Activated CD8-positive, alpha-beta memory T cell treated with anti-CD3 and anti-CD28 coated beads for 4 hours (primary cell): ENCODE measurements at places on chromosomes 1 and 21.

GRCh38 chr1:228510803-228511413 lies 23.7 kb downstream of the RNF187 start:
- DNase-seq: no peak

- no peak for DNase-seq
These were observed 114.7 kb upstream of the WNT4 start for GRCh38 chr1:22257290-22258275.

GRCh38 chr1:34371829-34372532 lies 195.3 kb downstream of the C1orf94 start:
- no peak for DNase-seq

DNA sequence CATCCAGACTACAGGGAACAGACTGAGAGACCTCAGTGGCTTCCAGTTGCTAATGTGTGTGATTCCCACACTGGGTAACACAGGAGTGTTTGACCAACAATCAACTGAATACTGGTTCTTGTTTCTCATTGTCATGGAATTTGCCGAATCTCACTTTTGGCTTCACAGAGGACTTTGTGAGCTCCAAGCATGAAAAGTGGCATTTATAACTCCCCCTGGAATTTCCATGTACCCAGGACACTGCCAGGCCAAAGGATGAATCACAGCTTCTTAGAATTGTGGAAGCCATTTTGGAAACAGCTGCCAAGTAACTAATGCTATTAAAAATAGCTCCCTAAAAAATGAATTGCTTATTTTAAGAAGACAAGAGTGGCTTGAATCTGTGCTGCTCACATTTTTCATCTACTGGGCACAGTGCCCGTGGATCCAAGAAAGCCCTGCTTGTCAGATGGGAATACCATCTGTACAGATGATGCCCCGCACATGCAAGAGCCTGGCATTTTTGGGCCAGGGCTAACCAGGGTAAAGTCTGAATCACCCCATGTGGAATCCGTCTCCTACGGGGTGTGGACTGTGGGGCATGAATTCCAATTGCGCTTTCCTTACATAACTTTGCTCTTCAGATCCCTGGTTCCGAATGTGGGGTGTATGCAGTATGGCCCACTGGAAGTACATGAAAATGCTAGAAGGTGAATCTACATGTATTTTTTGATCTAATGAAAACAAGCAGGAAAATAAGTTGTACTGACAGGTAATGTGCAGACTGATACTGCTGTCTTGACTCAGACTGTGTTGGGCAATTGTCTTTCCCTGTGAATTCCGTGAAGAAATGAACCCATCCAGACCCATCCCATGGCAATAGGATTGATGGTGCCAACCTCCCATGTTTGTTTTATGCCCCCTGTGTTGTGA lies 487.3 kb downstream of the SIPA1L2 start:
- DNase-seq: no peak

DNA sequence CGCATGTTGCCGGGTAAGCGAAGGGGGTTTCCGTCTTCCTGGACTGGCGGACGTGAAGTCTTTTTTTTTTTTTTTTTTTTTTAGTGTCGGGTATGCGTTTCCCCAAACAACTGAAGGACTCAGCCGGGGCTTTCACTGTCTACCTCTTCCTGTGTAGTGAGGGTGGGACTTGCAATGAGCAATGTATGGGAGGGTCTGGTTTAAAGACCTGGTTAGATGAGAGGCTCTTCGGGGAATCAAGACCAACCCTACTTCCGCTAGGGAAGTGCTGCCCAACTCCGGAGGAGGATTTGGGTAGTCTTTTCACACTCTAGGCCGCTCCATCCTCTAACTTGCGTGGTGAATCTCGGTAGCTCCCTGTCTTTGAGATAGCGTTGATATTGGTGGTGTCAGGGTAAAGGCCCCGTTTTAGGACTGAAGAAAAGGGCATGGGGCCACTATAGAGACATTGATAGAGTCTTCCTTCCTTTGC lies 754 bp downstream of the PRRC2C start:
- peak; percentile 64 for DNase-seq

GRCh38 chr1:53345996-53346813 lies 18.3 kb upstream of the LRP8 start:
- no peak for DNase-seq

DNA sequence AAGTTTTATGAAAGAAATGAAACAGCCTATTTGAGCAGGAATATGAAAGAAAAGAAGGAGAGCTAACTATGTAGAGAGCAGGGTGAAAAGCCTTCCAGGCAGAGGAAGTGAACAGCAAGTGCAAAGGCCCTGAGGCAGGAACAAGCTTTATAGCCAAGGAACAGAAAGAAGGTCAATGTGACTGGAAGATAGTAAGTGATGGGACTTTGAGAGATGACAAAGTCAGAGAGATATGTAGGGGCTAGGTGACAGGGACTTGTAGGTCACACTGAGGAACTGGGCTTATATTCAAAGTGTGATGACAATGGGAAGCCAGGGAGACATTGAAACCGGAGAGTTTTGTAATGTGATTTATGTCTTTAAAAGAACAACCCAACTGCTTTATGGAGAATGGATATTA lies 18.9 kb downstream of the PRRX1 start:
- DNase-seq: no peak

DNA sequence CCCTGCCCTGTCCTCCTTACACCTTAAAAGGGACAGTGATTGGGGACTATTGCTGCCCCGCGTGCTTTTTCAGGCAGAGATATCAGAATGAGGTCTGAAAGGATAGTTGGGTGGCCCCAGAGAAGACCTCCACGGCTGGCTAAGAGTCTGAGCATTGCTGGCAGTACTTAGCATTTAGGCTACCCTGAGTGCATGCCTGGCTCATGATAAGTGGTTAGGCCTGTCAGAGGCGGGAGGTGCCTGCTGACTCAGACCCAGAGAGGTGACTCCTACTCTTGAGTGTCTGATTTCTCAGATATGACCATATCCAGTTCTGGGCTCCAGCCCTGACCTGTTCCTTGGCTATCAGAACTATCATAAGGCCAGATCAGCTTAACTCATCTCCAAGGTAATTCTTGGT lies 213.7 kb downstream of the PBX1 start:
- DNase-seq: no peak

- DNase-seq: no peak
These were observed 6.2 kb upstream of the ZNF281 start for GRCh38 chr1:200415789-200416593.

DNA sequence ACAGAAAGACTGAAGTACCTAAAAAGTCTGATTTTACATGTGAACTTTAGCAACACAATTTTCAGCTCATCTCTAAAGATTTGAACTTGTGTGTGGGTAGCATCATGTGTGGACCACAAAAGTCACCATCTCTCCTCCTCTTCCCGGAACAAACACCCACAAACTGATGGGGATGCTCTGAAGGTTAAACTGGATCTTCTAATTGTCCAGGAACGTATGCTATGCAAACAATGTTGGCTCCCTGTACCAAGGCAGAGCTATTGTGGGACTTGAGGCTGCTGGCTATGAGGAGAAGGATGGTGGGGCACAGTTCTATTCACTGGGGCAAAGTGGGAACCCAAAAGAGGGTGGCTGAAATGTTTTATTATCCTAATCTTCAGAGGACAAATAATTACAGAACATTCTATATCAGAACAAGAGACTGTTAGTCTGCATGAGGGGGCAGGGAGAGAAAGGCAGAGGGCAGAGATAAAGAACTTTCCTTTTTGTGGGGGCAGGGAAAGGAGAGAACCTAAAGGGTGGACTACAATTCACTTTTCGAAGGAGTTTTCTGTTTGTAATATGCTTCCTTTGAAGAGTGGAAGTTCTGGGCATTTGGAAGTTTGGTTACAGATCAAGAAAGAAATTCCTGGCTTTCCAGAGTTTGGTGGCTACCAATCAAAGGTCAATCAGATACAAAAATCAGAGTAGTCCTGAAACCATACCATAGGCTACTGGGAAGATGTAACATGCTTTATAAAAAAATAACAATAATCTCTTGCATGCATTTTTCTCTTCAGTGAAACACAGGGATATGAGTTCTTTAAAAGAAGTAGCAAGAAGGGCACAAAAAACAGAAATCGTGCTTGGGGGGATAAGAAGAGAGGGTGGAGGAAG lies 62.9 kb downstream of the GADD45A start:
- DNase-seq: no peak

GRCh38 chr1:87933171-87933570 lies 604.5 kb downstream of the LMO4 start:
- no peak for DNase-seq

DNA sequence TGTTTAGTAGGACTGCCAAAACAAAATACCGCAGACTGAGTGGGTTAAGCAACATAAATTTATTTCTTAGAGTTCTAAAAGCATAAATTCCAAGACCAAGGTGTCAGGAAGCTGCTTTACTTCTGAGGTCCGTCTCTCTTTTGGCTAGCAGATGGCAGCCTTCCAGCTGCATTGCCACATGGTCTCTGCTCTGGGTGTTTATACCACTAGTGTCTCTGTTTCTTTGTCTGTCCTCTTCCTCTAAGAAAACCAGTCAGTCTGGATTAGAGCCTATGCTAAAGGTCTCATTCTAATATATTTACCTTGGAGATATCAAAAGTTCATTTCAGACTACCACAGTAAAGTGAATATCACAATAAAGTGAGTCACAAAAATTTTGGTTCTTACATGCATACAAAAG lies 519.8 kb downstream of the COL11A1 start:
- no peak for DNase-seq

- no peak for DNase-seq
These were observed 29.9 kb upstream of the PLEKHM2 start for GRCh38 chr1:15654091-15654690.

GRCh38 chr1:29478151-29478791 lies 241.9 kb downstream of the PTPRU start:
- DNase-seq: no peak

GRCh38 chr1:178362747-178363146 lies 134.0 kb downstream of the CLEC20A start:
- DNase-seq: no peak

DNA sequence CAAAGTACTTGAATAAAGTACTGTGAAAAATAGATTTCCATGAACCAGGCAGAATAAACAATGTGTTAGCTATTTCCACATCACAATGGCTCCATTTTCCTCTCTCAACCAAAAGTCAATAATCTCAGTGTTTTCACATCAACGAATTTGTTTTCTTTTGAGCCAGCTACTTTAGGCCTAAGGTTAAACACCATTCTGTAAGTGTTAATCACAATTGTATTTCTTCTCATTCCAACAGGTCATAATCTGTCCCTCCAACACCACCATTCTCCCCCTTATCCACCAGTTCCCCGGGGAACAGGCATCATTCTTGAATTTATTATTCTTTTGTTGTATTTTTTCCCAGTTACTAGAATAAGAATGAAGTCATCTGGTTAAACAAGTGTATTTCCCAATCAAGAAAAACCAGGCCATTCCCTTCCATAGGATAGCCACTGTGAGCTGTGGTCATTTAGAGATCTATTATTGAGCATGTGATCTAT lies 66.2 kb upstream of the PALMD start:
- no peak for DNase-seq

DNA sequence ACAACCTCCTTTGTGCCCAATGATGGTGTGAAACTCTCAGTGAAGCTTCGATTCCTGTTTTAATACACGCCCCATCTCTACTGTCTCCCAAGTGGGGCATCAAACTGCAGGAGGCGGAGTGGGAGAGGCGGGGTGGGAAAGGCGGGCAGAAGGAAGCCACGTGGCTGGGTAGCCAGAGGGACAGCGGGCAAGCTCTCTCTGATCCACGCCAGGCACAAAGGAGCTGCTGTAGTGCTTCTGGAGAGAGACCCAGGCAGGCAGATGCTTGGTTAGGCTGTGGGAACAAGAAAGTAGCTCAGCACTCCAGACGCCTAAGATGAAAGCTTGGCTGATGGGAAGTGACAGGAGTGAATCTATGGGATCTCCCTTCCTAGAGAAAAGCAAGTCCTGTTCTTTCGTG lies 25.7 kb downstream of the TRIM67 start:
- DNase-seq: no peak

DNA sequence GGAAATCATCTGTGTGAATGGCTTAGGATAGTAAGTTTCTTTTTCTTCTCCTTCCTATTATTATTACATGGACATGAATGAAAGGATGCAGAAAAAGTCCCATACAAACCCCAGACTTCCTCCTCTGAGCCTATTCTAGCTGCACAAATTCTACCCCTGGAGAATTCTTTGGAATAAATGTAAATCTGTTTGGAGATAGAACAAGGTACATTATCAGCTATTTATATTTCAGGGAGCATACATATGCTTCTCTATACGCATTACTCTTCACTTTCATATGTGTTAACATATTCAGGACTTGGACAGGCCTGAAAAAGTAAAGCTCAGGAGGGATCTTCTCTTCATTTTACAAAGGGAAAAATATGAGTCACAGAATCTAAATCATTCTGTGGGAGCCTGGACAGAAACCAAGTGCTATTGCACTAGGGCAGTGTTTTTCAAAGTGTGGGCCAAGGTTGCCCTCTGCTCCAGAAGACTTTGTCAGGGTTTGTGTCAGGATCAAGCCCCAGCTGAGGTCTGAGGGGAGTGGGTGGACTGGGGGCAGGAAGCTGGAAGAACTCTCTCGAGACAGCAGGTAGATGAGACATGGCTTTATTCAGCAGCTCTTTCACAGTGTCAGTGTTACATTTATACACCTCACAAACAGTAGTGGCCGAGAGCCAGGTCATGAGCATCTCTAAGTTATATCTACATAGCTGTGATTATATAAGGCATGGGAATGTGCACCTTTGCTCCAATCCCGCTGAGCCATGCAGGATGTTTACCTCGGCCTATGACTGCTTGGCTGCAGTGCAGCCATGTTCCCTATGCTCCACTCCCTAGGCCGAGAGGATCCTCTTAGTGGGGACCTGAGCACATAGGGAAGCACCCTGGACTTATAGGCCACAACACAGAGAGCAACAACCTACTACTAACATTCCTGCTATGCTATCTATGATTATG lies 114.3 kb downstream of the GDAP2 start:
- no peak for DNase-seq

- DNase-seq: no peak
These were observed 439.5 kb downstream of the PLPP3 start for GRCh38 chr1:56139836-56140235.

GRCh38 chr1:178190881-178191280 lies 97.0 kb downstream of the RASAL2 start:
- DNase-seq: no peak

DNA sequence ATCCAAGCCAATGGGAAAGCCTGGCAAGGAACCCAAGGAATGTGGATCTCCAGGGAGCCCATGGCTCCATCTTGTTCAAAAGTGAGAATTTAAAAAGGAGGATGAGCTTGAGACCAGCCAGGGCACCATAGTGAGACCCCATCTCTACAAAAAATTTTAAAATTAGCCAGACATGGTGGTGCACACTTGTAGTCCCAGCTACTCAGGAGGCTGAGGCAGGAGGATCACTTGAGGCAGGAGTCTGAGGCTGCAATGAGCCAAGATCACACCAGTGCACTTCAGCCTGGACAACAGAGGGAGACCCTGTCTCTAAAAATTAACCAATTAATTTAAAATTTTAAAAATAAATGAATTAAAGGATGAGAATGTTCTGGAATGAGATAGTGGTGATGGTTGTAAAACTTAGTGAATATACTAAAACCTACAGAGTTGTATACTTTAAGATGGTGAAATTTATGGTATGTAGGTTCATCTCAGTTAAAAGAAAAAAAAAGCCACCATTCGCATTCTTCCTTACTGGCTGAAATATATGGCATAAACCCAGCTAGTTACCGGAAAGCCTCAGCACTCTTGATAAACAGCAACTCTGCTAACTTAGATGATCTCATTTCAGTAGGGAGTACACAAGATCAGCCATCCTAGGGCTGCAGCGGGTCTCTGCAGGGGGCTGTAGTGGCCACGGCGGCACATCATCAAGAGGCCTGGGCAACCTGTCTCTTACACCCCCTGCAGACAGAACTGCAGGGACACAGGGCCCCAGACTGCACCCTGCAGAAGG lies 48.3 kb upstream of the H6PD start:
- DNase-seq: no peak

GRCh38 chr1:3940754-3941345 lies 40.8 kb upstream of the C1orf174 start:
- DNase-seq: no peak
